ENCODE measurements at places on chromosomes 1 and 21.

GRCh38 chr21:36403713-36404112 lies 18.5 kb downstream of the CHAF1B start:
- DNase-seq = no peak

- no peak for DNase-seq
Observed at GRCh38 chr1:53295726-53296116, 32.1 kb downstream of the LRP8 start.

DNA sequence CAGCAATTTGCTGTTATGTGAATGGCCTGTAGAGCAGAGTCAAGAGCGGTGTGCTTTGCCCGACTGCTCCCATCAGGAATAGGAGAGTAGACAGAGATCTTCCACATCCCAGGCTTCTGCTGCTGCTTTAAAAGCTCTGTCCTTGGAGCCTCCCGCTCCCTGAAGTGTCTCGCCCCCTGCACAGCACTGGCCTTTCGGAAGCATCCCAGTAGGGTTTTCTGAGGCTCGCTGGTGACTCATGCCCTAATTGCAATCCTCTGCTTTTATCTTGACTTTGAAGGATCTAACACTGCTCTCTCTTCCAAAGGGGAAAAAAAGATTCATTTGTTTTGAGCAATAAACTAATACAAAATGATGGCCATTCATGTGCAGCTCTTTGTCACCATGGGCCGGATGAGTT lies 13.3 kb upstream of the CD101 start:
- no peak for DNase-seq

- no peak for DNase-seq
Observed at GRCh38 chr1:203935321-203935720, 73.9 kb downstream of the SNRPE start.

DNA sequence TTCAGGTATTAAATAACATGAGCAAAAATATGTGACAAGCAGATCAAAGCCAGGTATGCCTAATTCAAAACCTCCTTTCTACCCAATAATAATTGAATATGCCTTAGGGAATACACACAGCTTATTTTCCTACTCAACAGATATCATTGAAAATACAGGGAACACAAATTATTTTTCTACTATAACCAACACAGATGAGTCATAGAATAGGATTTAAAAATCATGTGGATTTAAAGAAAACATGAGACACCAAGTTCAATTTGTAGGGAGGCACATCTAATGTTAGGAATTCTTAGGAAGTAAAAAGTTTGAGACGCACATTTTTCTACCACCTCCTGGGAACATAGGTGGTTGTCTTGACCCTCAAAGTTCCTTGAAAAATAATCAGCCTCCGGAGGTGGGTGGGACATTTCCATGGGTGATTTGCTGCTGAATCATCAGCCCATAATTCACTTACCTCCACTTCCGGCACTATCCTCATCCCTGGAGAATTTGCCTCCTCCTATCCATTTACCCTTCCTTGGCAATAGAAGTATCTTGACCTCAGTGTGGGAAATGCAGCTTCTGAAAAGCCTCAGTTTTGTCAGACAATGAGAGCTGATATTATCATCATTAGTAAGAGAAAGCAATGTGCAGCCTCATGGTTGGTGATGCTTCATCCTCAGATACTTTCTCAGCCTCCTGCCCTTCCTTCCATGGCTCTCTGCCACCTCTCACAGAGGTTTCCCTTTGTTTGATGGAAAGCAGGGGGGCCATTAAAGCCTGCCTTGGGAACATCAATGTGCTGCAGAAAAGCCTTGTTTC lies 33.5 kb upstream of the RGS4 start:
- DNase-seq = peak; percentile 95

- no peak for DNase-seq
Observed at GRCh38 chr1:190472494-190472893, 5.2 kb downstream of the BRINP3 start.

GRCh38 chr1:162193221-162193620 lies 123.7 kb downstream of the NOS1AP start:
- DNase-seq = no peak

- no peak for DNase-seq
Observed at GRCh38 chr1:152067929-152068328, 20.9 kb downstream of the TCHHL1 start.

DNA sequence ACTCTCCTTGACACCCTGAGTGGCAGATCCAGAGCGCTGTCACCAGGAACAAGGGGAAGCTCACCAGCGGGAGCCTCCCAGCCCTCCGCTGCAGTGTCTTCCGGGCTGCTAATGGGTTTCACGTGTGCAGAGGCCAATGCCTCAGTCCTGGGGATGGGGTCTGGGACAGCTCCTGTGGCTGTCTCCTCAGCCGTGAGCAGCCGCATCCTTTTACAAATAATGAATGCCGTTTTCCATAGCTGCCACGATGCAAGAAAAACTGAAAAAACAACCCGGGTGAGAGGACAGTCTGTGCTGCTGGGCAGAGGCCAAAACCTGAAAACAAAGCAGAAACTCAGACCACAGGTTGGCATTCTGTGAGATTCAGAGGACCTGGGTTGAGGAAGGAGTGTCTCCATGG lies 212.2 kb upstream of the RAB4A start:
- no peak for DNase-seq

DNA sequence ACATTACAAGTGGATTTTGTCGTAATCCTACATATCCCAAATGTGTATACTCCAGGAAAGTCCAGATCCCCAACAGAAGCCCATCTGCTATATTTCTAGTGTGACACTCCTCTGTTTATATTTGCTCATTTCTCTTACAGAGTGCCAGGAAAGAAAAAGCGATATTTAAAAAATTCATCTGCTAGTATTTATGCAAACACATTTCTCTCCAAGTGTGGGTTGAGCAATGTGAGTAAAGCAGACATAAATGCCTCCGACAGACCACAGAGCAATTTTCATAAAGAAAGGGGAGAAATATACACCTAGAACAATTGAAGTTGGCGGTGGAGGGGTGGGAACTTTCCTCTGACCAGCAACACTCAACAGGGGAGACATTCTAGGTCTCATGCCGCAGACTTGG lies 22.2 kb upstream of the RAP1A start:
- DNase-seq = no peak

DNA sequence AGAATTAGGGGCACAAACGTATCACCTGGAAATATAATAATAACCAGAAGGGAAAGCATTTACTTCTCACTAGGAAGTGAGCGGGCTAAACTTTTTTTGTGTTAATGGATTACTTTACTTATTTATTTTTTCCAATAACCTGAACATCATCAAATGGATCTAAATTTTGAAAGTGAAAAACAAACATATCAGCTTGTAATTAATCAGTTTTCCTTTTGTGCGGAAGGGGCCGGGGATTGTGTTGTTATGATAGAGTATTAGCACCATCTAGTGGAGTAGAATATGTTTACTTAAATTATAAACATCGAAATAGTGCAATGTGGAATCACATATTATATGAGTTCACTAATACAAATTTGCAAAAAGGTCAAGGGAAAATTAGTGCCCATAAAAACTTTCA lies 9.0 kb downstream of the CFH start:
- peak; percentile 44 for DNase-seq

DNA sequence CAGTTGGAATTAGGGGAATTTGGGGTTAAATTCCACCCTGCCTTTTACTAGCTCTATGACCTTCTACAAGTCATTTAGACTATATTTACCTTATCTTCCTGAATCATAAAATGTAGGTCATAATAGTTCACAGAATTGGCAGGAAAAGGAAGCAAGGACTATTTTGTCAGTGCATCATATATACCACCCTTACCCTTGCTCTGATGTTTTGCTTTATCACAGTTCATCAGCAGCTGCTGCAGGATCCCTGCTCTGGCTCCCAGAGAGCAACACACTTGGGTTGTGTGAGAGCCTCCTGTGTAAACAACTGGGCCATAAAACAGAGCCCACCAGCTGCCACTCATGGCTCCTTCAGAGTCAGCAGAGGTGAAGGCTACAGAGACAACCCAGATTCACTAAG lies 631.6 kb upstream of the CAMK1G start:
- no peak for DNase-seq

- no peak for DNase-seq
Observed at GRCh38 chr1:223006917-223007648, 136.0 kb downstream of the TLR5 start.

- DNase-seq = peak; percentile 88
Observed at GRCh38 chr1:176241385-176242015, 34.4 kb upstream of the COP1 start.

GRCh38 chr1:29408831-29409605 lies 172.7 kb downstream of the PTPRU start:
- DNase-seq = no peak

GRCh38 chr1:21539933-21540332 lies 30.7 kb downstream of the ALPL start:
- peak; percentile 6 for DNase-seq

- no peak for DNase-seq
Observed at GRCh38 chr1:6218375-6219164, 12.7 kb downstream of the RNF207 start.

DNA sequence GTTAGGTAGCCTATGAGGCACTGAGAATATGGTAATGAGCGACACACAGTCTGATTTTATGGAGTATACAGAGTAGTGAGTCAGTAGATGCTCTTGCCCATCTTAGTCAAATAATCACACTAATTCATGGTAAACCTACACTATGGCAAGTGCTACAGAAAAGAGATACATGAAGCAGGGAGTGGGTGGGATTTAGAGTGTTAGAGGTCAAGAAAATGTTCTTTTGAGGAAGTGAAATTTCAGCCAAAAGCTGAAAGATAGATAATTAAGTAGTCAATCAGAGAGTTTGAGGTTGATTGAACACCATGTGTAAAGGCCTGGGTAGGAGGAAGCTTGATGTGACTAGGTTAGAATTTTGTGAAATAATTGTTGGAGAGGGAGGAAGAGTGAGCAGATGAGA lies 14.7 kb downstream of the MDM4 start:
- no peak for DNase-seq

DNA sequence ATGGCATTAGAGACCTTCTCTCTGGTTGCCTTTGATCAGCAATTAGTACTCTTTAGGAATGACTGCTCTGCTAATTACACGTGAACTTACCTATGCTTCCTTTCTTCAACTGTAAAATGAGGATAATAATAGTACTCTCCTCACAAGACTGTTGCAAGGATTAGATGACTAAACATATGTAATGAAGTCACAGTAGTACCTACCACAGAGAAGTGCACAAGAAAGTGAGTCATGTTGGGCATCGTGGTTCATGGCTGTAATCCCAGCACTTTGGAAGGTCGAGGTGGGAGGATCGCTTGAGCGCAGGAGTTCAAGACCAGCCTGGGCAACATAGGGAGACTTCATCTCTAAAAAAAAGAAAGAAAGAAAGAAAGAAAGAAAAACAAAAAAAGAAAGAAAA lies 68.1 kb upstream of the AK4 start:
- peak; percentile 69 for DNase-seq

DNA sequence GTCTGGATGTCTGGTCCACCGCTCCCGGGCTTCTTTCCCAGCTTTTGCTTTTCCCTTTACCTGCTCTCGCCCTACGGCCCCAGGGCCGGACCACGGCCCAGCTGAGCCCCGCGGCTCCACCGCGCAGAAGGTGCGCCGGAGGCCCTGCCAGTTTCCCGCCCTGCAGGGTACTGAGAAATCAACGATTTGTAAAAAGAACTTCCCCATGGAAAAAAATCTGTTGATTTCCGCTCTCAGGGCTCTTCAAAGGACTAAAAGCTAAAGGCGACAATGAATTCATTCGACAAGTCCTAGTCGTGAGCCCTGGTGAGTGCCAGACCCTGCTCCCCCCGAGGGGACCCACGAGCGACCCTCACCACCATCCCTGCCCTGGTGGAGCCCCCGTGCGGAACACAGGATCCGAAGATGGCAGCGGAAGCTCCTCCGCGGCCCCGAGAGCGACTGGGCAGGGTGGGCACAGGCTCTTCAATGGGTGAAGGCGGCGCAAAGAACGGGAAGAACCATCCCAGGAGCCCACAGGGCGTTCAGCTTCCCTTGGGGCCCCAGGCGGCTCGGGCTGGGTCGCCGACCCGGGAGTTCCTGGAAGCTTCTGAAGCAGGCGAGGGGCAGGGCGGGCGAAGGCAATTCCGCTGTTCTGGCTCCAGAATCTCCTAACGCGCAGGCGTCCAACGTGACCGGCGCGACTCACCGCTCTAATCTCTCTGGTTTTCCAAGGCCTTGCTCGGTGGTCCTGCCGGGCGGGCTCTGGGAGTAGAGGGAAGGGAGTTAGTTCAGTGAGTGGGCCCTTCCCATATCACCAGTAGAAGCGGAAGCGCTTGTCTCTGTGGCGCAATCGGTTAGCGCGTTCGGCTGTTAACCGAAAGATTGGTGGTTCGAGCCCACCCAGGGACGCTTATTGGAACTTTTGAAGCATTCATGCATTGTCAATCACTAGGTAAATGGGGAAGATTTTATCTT lies 6.6 kb upstream of the RNU1-2 start:
- DNase-seq = peak; percentile 75

DNA sequence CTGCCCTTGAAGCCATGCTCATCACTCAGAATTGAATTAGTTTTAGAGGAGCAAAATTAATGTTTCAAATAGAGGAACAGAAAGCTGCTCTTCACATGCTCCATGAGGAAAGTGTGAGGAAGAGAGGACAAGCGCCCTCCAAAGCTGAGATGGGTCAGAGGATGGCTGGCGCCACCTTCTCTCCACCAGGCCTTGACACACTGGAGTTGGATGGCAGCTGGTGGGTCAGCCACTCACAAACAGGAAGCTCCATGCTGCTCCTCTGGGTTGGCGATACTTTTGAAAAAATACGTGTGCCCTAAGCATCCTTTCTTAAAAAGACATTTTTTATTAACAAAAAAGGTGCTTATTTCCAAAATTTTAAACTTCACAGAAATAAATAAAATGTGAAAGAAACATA lies 3.1 kb upstream of the CD2 start:
- DNase-seq = no peak

GRCh38 chr1:204463125-204464060 lies 31.2 kb downstream of the PIK3C2B start:
- DNase-seq = no peak

DNA sequence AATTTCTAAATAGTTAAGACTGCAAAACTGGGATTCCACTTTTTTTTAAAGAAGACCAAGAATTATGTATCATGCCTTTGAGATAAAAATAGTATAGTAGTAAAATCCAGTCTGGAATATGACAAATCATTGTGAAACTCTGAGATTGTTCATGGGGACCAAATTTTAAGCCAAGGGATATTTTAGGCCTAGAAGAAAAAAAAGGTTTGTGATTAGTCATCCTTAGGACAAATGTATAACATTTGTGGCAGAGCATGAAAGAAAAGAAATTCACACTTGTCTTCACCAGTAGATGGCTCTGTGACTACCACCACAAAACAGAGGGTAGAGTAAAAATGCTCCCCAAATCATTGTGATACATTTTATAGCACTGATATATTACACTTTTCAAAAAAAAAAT lies 226.1 kb downstream of the KCTD3 start:
- peak; percentile 98 for DNase-seq

DNA sequence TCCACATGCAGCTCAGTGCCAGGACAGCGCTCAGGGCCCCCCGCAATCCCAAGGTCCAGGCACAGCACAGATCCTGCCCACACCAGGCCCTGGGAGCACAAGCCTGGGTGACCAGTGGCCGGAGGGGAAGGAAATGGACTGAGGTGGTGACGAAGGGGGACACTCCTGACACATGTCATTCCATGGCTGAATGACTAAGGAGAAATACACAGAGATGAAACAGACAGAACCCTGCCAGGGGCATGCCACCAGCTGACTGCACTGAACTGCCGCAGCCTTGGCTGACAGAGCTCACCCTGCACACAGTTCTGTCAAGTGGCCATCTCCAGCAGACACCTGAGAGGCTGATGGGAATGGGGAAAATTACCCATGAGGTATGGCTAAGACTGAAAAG lies 56.1 kb downstream of the HSF2BP start:
- DNase-seq = no peak

All from HCEC 1CT (cell line).